ENCODE measurements at places on chromosomes 6 and 20. TPM values are rescaled to one million over a fixed set of nuclear protein-coding genes. Genes with fewer than 3 reads are reported as not detected.

GRCh38 chr20:63594043-63594561, 20.1 kb upstream of the HELZ2 start:
- no peak for DNase-seq

DNA sequence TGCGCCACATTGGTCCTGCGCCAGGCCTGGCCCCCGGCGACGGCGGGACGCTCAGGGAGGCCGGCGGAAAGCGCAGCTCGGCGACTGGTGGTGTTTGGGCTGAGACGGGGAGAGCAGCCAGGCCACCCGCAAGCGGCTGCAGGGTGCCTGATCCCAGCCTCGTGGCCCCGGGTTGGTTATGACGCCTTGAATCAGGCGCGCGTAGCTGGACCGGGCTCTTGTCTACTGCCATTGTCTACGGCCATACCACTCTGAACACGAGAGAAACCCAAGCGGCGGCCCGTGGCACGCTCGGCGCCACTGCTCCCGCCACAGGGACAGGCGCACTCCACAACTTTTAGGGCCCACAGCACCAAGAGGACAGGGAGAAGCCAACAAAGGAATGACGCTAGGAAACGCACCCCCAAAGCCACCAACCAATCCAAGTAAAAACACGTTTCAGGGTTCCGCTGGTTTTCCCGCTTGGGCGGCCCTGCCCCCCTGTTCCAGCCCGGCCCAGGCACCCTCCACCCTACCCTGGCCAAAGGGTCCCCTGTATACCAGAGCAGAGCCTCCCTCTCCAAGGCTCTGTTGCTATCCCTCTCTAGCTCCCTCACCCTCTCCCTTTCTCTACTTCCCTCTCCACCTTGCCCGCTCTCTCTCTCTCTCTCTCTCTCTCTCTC, 1849.3 kb upstream of the DEFB115 start:
- no peak for DNase-seq

DNA sequence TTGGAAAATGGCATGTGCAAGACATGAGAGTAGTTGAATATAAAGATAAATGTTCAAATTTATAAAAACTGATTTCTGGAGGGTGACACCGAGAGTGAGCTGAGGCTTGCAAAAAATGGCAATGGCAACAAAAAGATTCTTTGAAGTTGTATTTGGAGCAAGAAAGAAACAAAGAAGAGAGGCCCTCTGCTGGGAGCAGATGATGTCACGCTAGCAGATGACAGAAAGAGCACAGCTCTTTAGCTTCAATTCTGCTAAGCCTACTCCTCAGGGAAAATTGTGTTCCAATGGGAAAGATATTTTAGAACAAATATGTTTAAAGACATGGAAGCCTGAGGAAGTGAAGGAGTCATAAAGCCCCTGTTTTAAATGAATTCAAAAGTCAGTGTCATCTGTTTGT, 125.3 kb upstream of the NOX3 start:
- no peak for DNase-seq

SRSF3 gene
- 58.7 TPM for total RNA-seq

GRCh38 chr6:41652866-41653652, 14.8 kb downstream of the MDFI start:
- no peak for DNase-seq

DNA sequence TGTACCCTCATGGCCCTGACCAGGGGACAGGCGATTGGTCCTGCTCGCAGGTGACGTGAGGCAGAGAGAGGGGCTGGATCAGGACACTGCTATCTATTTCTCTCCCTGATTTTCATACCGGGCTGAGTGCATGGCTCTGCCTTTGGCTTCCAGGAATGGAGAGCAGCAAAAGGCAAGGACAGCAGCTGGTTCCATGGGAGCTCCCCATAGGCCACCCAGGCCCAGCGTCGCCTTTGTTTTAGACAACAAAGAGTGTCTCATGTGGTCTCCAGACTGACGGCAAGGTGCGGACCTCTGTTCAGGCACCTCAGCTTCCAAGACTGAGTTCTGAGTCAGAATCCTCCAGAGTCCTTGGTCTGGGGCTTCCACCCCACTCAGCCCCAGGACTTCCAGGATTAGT, 123.1 kb downstream of the VEGFA start:
- no peak for DNase-seq

DNA sequence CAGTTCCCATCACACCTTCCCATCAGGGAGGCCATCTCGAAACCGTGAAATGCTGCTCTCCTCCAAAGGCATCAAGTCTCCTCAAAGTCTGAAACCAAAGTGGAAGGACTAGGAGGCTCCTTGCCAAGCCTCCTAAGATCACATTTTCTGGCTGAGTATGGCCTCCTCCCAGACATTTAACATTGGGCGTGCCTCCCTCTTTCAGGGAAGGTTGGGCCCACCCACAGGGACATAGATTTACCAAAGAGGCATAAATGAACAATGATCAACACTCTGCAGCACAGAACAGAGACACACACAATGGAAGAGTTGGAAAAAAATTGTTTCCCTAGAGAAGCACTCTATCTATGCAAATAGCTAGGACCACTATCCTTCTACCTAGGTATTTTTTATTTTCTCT, 381.8 kb downstream of the MAFB start:
- no peak for DNase-seq

PRR18 gene
- total RNA-seq = 2.0 TPM

GRCh38 chr6:96812077-96812703, 25.1 kb downstream of the GPR63 start:
- DNase-seq = no peak

GRCh38 chr20:35192118-35192872, 20.4 kb downstream of the PROCR start:
- DNase-seq = no peak

- DNase-seq = no peak
Observed at GRCh38 chr6:30611150-30611855, 5.7 kb downstream of the PPP1R10 start.

- no peak for DNase-seq
Observed at GRCh38 chr6:161242779-161243693, 30.8 kb downstream of the AGPAT4 start.

GRCh38 chr6:136994782-136995181, 50.0 kb downstream of the IL20RA start:
- DNase-seq = no peak

LRRC73 gene
- 0.40 TPM for total RNA-seq

PPIL4 gene
- total RNA-seq = 7.0 TPM

DNA sequence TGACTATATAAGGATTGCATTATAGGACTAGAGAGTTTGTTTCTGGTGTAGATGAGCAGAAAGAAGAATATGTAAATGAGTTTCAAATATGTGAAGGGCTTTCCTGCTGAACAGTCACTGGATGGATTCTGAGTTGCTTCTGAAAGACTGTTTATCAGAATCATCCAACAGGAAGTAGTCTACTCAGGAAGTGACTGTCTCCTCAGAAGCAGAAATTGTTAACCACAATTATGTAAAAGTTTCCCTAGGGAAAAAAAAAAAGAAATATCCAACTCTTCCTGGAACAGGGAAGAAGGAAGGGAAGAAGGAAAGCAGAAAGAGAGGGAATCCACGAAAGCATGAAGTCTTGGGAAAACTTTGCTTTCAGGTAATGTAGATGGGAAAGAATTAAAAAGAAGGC, 138.9 kb downstream of the TENT5A start:
- DNase-seq = no peak

DNA sequence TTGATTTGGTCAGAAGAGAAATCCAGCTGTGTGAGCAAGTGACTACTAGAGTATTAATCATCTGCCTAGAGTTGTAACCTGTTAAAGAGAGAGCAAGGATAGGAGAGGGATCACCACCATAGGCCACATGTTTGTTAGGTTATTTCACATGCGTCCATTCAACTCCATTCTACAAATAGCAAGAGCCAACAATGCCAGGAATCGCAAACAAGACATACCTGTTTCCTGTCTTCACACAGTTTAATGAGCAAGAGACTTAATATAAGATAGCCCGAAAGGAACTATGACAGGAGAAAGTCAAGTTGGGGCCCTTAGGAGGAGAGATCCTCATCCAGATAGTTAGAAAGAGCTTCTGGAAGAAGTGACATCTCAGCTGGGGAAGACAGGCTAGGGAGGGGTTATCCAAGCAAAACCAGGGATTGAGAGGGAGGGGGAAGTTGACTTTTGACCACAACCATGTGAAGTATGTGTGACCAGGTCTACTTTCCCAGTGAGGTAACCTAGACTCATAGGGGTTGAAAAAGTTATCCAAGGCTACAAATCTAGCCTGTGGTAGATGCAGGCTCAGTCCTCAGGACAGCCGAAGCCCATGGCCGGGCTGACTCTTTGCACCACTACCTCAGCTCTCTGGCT, 147.4 kb downstream of the ALDH8A1 start:
- DNase-seq = no peak

- DNase-seq = no peak
Observed at GRCh38 chr20:46253391-46253790, 54.9 kb downstream of the CDH22 start.

DNA sequence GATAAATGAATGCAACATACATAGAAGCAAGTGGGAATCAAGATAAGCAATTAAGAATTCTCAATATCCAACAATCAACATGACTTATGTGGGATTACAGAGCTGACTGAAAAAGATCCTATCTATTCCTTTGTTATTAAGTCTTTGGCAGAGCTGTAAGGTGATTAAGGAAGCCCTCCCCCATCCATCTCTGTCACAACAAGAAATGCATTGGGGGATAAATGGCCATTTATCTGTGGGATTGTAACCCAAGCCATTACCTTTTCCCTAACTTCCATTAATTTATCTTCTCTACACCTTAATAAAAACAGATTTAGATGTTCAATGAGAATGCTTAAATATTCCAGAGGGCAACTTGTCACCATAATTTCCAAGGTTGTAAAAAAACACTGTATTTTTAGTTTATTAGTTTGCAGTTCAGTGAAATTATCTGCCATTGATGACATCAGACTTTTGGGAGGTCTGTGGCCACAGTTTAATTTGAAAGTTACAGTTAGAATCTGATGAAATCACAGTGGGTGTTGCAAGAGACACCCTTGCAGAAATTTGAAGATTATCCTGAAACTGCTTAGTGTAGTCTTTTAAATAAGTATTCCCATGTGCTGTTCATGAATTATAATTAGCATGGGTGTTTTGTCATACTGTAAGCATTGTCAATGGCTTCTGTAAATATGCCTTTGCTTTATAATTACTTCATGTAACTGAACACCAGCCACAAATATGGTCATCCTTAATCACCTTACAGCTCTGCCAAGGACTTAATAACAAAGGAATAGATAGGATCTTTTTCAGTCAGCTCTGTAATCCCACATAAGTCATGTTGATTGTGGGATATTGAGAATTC, 49.4 kb upstream of the FYN start:
- DNase-seq = no peak

- no peak for DNase-seq
Observed at GRCh38 chr6:56613247-56613851, 29.3 kb downstream of the DST start.

ADGB gene
- total RNA-seq = not detected

GRCh38 chr20:289693-290083, 862 bp downstream of the C20orf96 start:
- DNase-seq = no peak

DNA sequence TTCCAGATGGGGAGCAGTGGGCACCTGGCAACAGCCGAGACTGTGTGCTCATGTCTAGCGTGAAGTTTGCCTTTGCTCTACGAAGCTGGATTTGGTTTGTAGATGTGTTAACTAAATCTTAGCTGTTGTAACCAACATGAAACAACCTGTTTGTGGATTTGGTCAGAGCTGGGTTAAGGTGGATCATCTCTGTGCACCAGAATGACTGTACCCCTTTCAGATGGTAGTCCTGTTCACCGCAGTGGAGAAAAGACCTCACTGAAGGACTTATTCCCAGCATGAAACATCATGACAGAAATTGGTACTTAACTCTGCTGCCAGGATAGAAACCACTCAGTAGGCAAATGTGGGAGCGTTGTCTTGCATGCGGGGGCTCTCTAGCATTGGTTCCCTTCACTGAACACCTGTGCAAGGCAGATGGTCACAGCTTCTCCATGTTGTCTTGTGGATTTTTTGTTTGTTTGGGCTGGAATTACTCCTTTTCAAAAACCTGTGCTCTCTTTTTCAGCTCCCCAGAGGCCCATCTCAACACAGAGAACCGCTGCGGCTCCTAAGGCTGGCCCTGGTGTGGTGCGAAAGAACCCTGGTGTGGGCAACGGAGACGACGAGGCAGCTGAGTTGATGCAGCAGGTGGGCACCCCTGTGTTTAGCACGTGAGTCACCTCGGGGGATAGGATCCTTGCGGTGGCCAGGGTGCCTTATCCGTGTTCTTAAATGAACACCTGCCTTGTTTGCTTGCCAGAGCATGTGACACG, 19.3 kb upstream of the EFCAB8 start:
- no peak for DNase-seq

DNA sequence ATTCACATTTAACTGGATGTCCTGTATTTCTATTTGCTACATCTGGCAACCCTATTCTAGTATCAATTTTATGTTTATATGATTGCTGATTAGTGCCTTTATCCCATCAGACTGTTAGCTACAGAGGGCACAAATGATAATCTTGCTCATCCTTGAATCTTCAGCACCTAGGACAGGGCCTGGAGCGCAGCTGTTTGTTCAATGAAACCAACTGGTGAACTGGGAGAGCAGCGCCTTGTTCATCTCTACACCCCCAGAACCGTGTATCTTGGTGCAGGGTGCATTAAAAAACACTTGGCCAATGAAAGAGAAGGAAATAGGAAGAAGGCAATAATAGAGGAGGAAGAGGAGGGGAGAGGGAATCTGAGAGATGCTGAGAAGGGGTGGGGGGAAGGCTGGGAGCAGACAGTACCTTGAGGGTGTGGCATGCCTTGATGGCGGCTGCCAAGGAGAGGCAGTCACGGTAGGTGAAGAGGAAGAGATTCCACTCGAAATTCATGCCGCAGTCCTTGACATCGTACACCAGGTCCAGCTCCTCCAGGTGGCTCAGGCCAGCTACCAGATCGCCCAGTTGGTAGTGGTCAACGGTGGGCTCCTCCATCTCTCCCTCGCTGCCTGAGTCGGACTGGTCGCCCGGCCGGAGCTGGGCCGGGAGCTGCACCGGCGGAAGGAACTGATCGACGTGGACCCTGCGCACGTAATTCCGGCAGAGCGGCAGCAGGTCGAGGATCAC, 15.5 kb downstream of the TMEM151B start:
- no peak for DNase-seq

OGFRL1 gene
- 2.3 TPM for total RNA-seq

SOX4 gene
- total RNA-seq = 1.7 TPM

DNA sequence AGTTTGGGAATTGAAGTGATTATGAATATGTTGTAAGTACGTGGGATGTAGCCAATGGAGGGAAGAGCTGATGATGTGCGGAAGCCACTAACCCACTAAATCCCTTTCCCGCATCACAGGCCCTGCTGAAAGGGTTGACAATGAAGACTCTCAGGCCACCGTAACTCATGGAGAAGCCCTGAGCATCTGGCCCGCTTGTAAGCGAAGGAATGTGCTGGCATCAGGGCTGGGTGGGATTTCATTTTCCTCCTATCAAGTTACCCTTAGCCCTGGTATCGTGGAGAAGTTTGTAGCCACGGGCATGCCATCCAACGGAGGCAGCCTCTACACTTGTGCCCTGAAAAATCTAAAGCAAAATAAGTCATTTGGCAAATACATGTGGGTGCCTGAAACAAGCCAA, 355.0 kb downstream of the CDH26 start:
- no peak for DNase-seq

LPA gene
- 196 TPM for total RNA-seq
